Activated T-cell treated with anti-CD3 and anti-CD28 coated beads for 48 hours (primary cell): ENCODE measurements at places on chromosomes 2 and 18.

- no peak for DNase-seq
Measured at GRCh38 chr2:237801466-237801865, 2.9 kb downstream of the RBM44 start.

DNA sequence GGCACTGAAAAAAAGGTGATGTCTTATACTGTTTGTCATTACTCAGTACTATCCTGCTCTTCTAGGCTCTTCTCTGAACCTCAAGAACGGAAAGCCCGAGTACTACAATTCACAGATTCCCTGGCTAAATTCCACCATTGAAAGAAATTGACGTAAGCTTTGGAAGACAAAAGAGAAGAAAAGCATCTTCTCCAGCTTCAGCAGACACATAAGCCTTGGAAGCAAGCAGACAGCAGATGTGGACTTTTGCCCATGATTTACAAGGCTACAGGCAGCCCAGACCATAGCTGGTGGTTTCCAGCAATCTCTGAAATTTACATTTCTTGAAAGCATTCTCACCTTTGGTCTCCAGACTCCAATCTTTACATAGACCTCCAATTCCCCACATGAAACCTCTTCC lies 289.0 kb downstream of the C1D start:
- DNase-seq = no peak

DNA sequence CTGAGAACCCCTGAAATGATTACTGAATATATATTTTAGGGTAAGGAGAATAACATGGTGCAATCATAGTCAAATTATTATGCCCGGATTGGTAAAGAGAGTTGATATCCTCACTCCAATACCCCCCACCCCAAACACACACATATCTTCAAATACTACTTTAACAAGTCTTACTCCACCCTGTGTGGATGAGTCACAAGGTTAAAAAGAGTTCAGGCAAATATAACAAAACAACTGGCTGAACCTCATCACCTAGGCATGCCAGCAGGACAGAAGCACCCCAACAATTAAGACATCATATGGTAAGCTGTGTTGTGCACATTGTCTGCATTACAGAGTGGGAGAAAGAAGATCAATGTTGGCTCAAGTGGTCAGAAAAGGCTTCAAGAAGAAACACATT lies 857.4 kb downstream of the TDRD15 start:
- no peak for DNase-seq

- DNase-seq = no peak
Measured at GRCh38 chr2:192267484-192267883, 72.8 kb upstream of the TMEFF2 start.

DNA sequence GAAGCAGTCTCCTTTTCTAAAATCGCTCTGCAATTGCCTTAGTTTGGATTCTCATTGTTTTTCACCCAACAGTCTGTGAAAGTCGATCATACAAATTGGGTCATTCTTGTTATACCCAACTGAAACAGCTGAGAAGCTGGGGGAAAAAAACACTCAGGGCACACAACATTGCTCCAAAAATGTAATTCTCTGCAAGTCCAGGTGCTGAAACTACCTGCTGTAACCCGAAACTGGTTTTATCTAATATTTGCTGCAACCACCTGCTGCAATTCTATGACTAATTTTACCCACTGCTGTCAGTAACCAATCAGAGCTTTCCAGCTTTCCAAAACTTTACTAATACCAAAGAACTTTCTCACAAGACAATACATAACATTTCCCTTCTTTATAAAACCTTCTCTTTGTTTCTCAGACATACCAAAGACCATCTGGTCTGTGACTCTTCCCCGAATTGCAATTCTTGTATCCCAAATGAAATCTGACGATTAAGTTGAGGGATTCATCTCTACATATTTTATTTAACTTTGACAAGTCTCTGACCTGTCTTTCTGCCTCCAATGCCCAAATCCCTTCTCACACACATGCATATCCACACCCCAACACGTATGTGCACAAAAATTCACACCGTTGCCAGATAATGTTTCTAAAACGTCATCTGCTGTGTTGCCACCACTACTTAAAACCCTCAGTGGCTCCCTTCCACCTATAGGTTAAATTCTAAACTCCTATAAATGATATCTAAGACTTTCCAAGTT lies 198.3 kb downstream of the PIEZO2 start:
- DNase-seq = no peak

- no peak for DNase-seq
Measured at GRCh38 chr2:168315331-168316072, 68.1 kb upstream of the STK39 start.

DNA sequence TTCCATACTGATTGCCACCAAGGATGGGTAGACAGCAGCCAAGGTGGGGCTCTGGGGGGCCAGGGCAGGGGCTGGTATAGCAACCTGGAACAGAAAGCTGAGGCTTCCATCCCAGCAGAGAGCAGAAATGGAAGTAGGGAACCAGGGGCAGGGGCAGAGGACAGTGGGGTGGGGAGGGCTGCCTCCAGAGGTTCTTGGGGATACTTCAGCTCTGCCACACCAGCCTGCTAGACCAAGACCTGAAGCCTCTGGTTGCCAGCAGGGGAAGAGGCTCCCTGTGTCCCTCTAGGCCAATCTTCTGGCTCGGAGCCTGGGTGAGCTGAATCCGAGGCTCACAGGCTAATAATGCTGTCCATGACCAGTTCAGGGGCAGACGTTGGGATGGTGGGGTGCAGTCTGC lies 329.0 kb downstream of the DYSF start:
- no peak for DNase-seq
